ENCODE measurements at places on chromosomes 2 and 18.

GRCh38 chr2:192126426-192126825 lies 68.3 kb downstream of the TMEFF2 start:
- DNase-seq: peak; percentile 30

GRCh38 chr2:199111458-199111857 lies 346.3 kb downstream of the SATB2 start:
- DNase-seq: no peak

DNA sequence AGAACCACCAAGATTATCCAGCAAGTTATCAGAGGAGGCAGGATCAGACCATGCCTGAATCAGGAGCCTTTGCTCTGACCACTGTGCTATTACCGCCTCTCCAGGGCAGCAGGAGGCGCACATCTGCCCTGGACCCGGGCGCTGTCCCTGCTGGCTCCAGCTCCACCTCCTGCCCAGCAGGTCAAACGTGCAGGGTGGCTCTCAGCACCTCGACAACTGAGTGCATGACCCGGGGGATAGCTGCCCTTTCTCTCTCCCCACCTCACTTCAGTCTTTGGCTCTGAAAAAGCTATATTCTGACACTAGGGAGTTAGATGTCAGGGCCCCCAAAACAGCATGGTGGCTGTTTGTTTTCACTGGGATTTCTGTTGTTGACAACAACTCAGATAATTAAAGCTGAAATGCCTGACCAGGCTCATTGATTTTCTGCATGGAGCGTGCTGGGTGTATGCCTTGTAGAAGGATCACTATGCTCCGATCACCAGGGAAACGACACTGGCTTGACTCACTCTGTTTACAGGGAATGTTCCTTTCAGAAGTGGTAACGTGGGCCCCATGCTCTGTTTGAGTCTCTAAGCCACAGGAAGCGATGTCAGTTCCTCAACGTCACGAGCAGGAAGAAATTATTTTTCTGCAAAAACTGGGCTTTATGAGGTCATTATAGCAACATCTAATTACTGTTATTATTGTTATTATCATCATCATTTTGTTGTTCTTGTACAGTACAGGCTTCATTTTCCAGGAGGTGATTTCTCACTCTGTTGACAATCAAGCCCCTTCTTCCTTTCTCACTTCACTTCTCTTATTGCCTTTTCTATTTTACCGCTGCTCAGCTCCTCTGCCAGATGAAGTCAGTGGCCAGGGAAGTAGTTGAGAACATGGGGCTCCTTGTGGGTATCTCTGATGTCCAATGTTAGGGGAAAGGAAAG lies 125.6 kb downstream of the PLB1 start:
- DNase-seq: peak; percentile 96

- no peak for DNase-seq
Observed at GRCh38 chr18:50898919-50899318, 20.0 kb downstream of the ME2 start.

- DNase-seq: no peak
Observed at GRCh38 chr2:128809880-128810279, 491.2 kb upstream of the HS6ST1 start.

DNA sequence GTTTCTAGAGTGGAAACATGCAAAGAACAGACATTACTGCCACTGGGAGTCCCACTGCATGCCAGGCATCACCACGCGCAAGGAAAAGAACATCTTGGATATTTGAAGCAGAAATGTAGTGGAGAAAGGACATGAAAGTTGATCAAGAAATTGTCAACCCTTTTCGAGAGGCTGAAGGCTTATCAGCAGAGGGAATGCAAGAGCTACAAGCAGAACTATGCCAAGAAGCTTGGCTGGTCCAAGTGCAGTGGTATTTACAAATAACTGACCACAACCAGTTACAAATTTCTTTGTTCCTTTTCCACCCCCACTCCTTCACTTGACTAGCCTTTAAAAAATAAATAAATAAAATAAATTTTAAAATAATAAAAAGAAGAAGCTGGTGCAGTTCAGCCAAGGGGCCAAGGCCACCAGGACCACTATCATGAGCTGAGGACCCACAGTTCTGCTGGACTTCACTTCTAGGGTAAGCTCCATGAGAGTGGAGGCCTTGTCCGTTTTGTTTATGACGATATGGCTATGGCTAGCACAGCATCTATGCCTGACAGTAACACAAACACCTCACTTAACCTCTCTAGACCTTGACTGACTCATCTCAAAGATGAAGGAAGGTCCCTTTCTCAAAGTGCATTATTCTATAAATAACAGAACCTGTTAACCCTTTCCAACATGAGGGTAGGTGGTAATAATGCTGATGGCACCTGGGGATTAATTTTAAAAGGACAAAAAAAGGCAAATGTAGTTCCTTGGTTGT lies 20.9 kb downstream of the MARCHF4 start:
- DNase-seq: no peak

GRCh38 chr2:8643996-8644356 lies 37.9 kb upstream of the ID2 start:
- no peak for DNase-seq

GRCh38 chr2:88606371-88607030 lies 20.8 kb downstream of the EIF2AK3 start:
- DNase-seq: no peak

DNA sequence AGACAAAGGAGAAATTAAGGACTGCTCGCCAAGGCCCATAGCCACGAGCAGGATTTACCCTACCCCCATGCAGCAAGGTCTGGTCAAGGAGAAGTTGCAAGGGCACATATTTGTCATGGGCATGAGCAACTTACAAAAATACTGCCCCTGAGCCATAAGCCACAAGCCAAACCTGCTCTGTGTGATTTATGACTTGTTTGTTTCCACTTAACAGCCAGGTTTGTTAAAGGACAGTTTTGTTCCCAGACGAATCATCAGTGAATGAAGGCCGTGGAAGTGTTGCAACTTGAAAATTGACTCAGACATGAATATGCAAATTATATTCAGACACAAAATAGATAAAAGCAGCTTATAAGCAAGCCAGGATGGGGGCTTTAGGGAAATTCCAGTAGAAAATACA lies 31.3 kb upstream of the EVA1A start:
- DNase-seq: peak; percentile 90

- DNase-seq: no peak
Observed at GRCh38 chr2:223363085-223363484, 239.1 kb downstream of the SCG2 start.
